Fibroblast of the aortic adventitia (primary cell): ENCODE measurements at places on chromosomes 4 and X. TPM values are rescaled to one million over a fixed set of nuclear protein-coding genes. Genes with fewer than 3 reads are reported as not detected.

GRCh38 chr4:124939908-124940307 lies 227.4 kb upstream of the ANKRD50 start:
- DNase-seq = no peak

- peak; percentile 8 for DNase-seq
Observed at GRCh38 chrX:145190801-145191389, 56.4 kb upstream of the SPANXN1 start.

DNA sequence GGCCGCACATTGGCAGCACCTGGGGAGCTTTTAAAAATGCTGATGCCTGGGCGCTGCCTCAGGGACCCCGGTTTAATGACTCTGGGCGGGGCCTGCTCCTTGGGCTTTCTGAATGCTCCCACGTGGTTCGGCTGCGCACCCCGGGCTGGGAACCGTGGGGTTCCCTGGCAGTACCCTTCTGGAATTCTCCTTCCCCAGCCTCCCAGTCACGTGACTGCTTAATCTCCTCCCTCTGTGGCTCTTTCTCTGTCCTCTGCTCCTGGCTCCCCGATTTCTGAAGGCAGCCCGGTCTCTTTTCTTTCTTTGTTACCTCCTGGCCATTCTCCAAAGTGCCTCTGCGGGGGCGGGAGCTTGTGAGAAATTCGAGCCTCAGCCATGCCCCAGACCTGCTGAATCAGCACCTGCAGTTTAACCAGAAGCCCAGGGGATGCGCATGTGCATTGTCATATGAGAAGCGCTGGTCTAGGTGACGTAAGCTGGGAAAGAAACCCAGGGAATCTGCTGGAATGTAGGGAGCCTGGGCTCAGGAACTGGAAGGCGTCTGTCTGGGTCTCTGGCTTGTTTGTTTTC lies 16.6 kb downstream of the CLCN4 start:
- DNase-seq = peak; percentile 64

GRCh38 chrX:150663073-150663472 lies 30.1 kb upstream of the MTMR1 start:
- DNase-seq = no peak

GRCh38 chr4:159369256-159369655 lies 266.4 kb downstream of the RAPGEF2 start:
- no peak for DNase-seq

DNA sequence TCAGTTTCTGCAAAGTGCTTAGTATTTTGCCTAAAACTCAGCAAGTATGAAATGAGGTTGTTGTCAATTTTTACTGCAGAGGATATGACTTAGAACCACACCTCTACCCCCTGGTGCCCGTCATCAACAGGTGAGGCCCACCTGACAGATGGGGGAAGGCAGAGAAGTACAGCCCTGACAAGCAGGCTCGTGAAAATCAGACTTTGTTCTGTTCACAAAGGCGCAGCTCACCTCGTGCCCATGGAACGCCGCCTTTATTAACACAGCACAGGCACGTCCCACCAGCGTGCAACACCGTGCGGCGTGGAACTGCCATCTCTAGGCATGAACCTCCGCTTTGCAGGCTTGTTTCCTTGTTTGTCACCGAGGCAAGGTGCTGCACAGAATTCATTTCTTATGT lies 13.3 kb downstream of the CYP4V2 start:
- no peak for DNase-seq

GRCh38 chrX:47958761-47959342 lies 44.9 kb downstream of the ZNF182 start:
- no peak for DNase-seq

DNA sequence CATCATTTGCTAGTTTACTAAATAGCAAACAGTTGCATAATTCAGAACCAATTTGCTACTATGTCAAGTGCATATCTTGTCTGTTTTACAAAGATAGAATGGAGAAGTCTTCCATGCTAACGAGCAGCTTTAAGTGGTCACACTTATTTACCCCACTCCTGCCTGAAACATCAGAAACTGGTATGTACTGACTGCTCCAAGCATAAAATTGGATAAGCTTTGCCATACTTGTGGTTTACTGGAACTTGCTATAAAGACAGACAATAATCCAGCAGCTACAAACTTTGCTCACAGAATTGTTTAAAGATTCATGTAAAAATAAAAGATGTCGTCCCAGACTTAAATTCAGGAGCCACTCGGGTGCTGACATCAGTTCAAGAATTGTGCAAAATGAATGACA lies 13.3 kb upstream of the CDKL2 start:
- DNase-seq = no peak

GRCh38 chr4:179095585-179096221 lies 1653.5 kb upstream of the AGA start:
- DNase-seq = no peak

- DNase-seq = peak; percentile 15
Observed at GRCh38 chr4:109703664-109704361, 568 bp upstream of the CASP6 start.

- DNase-seq = no peak
Observed at GRCh38 chr4:123892368-123892976, 495.9 kb downstream of the SPRY1 start.

GRCh38 chr4:138981930-138982390 lies 33.6 kb upstream of the NOCT start:
- peak; percentile 75 for DNase-seq

The ODAPH gene
- not detected in 2 replicates for total RNA-seq

The NEUROG2 gene
- total RNA-seq = not detected in 2 replicates

The SULT1E1 gene
- total RNA-seq = 0.41 and 1.7 TPM in 2 replicates

The FRG2 gene
- total RNA-seq = not detected in 2 replicates

The TMEM150C gene
- 0.45 and 1.9 TPM in 2 replicates for total RNA-seq

The GLUD2 gene
- 1.4 and 5.4 TPM in 2 replicates for total RNA-seq

The XAGE5 gene
- not detected in 2 replicates for total RNA-seq

The FANCB gene
- 4.0 and 12.7 TPM in 2 replicates for total RNA-seq

The GAB3 gene
- 1.2 and 4.2 TPM in 2 replicates for total RNA-seq
